ENCODE measurements at places on chromosomes 4 and X. TPM values are rescaled to one million over a fixed set of nuclear protein-coding genes. Genes with fewer than 3 reads are reported as not detected.

DNA sequence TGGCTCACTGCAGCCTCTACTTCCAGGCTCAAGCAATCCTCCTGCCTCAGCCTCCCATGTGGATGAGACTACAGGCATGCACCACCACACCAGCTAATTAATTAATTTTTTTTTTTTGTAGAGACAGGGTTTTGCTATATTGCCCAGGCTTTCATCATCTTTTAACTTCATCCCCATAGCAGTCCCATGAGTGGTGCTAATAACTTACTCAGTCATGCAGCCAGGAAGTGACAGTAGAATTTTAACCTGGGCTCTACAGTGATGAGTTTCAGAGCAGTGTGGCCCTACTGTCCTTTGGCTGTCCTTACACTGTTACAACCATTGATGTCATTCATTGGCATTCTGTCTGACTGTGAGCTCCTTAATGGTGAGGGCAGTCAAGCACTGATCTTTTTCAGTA lies 3.9 kb upstream of the OCIAD2 start:
- DNase-seq, result no peak

DNA sequence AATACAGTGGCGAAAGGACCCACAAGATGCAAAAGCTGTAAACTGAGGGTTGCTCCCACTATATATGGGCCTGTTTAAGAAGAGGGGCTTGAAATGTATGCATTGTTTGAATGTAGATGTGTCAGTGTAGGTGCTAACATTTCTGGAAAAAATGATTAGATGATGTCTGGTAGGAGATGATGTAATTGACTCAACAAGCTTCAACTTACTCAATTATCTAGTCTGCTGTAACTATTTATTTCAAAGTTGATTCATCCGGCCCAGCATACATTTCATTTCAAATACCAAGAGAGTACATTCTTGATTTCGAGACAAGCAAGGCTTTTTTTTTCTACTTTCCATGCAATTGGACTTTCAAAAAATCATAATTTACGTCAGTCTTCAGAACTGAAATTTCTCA lies 9.3 kb upstream of the ENAM start:
- DNase-seq, result no peak

- no peak for DNase-seq
These were observed 571 bp upstream of the EDA start for GRCh38 chrX:69615342-69615741.

The TRIML2 gene
- 0.18 TPM for polyA plus RNA-seq

The LNX1 gene
- polyA plus RNA-seq, result 3.9 TPM
